ENCODE measurements at places on chromosomes 3 and 15.

- DNase-seq: no peak
Observed at GRCh38 chr3:89171687-89172545, 64.5 kb downstream of the EPHA3 start.

DNA sequence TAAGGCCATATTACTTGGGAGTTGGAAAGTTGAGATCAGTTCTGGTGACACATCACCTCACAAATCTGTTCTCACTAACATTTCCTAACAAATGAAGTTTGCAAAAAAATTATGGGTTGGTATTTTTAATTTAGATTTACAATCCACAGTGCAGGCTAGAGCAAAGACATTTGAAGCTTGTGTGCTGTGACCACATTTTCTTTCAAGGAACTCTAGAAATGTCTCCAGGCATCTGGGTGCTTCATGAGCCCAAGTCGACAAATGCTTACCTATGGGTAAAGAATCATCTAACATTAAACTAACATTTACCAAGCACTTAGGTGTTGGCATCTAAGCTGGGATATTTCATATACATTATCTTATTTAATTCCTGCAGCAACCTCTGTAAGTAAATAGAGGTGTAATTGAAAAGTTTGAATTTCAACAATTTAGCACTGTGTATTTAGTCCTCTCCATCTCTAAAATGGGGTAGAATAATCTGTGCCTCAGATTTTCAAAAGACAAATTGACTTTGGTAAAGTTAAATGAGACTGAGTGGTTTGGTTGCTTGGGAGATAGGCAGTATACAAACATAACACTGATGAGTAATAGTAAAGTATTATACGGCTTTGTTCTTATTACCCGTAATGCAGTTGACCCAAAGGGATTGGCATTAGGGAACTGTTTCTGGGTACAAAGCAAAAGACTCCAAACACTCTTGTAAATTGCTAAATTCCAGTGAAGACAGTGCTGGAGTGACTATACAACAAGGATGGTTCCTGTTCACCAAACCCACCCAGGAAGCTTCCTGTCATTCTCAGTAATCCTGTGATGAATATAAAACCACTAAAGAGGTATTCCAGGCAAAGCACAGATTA lies 162.5 kb downstream of the TPRG1 start:
- DNase-seq: no peak

DNA sequence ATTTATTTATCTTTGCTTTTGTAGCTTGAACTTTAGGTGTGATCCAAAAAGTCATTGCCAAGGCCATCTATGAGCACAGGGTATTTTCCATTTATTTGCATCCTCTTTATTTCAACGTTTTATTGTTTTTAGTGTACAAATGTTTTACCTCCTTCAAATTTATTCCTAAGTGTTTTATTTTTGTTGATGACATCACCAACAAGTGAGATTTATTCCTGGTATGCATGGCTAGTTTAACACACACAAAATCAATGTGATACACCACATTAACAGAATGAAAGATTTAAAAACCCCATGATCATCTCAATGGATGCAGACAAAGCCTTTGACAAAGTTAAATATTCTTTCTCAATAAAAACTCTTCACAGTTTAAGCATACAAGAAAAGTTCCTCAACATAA lies 66.3 kb upstream of the CHRM5 start:
- no peak for DNase-seq

GRCh38 chr3:36032180-36033047 lies 347.9 kb upstream of the STAC start:
- DNase-seq: no peak

- DNase-seq: no peak
Observed at GRCh38 chr15:25905140-25905539, 42.0 kb upstream of the ATP10A start.

- DNase-seq: no peak
Observed at GRCh38 chr15:69385831-69386230, 28.3 kb upstream of the KIF23 start.

- DNase-seq: no peak
Observed at GRCh38 chr3:70531838-70532489, 219.5 kb upstream of the MDFIC2 start.

GRCh38 chr3:119582178-119582577 lies 2.9 kb downstream of the ADPRH start:
- DNase-seq: no peak

DNA sequence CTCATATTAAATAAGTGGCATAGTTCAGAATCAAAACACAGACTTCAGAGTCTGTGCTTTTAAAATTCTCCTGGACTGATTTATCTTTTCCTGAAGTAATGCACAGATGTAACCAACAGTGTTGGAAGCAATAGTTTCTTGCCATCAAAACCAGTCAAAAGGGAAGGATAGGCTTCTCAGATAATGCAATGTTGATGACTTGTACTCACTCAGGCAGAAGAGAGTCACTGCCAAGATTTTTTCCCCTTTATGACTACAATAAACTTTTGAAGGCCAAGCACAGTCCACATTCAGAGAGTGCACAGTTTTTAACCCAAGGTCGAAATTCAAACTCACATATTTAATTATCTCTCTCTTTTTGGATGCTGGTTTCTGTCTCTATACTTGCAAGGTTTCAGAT lies 305.0 kb upstream of the SGO1 start:
- DNase-seq: no peak

DNA sequence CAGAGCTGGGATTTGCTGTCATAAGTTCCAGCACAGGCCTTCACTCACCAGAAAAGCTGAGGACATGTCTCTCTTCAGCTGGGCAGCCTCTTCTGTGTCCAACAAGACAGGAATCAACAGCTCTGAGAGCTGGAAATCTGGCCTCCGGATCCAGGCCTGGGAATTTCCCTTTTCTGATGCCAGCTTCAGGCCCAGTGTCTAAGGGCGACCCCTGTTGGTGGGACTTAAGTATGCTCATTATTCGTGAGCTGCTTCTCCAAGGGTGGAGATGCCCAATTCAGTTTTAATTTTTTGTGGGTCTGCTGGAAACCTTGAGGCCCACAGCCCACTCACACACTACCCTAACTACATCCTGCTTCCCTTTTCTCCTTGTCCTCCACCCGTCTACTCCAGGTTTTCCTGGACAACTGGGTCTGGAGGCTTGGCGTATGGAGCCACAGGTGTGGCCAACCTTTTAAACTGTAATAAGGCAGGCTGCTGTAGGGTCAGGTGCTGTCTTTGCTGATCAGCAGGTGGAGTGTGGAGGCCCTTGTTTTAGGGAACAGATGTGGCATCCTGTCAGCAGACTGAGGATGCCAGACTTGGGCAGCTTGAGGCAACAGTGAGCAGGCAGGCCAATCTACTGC lies 2.6 kb upstream of the CEMIP start:
- DNase-seq: no peak

- no peak for DNase-seq
Observed at GRCh38 chr15:55799291-55800212, 56.6 kb upstream of the PRTG start.

DNA sequence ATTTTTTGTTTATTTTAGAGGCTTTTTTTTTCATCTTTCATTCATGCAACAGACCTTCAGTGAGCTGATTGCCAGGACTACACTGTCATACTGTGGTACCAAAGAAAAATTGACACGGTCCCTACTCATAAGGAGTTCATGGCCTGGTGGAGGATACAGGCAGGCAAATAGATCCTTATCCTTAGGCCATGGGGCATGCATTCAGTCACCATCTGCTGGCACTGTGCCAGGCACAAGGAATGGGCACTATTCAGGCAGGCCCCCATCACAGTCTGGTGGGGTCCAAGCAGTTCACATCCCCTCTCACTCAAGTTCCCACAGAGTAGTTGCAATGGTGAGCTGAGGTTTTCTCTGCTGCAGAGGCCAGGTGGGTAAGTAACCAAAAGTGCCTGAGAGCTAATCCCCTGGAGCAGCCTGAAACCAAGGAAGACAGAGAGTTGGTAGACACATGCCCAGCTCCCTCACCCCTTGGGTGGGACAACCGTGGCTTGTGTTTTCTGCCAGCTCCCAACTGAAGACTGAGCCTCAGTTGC lies 17.3 kb downstream of the CISH start:
- no peak for DNase-seq

DNA sequence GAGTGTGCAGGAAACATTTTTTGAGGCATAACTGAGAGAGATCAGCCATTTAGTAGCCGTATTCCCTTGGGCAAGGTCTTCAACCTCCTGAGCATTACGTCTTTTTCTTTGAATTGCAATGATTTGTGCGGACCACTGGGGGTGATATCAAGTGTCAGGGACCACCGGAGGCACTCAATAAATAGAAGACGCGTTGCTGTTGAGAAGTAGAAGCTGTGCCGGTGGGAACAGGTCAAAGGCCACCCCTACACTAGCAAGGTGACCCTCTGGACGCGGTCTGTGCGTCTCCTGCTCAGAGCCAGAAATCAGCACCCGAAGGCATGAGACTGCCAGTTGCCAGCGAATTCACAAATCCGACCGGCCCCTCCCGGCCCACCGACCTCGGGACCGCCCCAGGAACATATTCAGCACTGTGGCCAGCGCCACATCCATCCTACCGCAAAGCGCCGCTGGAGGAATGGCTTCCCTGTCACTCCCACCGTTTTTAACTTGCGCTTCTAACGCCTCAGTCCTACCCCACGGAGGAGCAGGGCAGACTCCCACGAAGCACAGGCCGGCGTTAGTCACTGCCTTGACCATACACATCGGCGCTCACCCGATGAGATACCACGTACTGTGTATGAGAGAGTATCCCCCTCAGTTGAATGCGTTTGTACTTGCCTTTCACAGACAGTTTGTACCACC lies 1.4 kb upstream of the GHSR start:
- no peak for DNase-seq

- DNase-seq: no peak
Observed at GRCh38 chr3:41662288-41662687, 299.6 kb downstream of the ULK4 start.

DNA sequence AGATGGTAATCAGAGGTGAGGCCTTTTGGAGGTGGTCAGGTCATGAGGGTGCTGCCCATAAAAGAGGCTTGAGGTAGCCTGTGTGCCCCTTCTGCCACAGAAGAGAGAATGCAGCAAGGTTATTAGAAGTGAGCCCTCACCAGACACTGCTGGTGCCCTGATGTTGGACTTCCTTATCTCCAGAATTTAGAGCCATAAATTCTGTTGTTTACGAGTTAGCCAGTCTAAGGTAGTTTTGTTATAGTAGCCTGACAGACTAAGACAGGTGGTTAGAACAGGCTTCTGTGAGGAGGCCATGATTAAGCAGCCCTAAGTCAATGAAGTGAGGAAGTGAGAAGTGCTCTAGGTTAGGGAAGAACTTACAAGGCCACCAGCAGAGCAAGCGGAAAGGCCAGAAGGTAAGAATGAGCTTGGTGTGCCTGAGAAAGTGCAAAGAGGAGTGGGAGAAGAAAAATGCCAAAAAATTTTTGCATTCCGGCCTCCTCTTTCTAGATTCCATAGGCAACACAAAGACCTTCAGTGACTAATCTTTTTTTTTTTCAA lies 44.2 kb upstream of the STT3B start:
- DNase-seq: no peak

DNA sequence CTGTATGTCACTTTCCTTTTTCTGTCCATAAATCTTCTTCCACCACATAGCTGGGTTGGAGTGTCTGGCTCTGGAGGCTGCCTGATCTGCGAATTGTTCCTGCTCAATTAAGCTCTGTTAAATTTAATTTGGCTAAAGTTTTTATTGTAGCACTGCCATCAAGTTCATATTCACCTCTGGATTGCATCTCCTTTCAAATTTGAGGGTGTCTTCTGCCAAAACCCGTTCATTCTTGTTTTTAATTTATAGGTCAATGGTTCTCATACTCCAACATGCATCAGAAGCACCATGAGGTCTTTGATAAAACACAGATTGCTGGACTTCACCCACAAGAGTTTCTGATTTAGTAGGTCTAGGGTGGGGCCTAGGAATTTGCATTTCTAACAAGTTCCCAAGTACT lies 276.5 kb upstream of the NECTIN3 start:
- no peak for DNase-seq

DNA sequence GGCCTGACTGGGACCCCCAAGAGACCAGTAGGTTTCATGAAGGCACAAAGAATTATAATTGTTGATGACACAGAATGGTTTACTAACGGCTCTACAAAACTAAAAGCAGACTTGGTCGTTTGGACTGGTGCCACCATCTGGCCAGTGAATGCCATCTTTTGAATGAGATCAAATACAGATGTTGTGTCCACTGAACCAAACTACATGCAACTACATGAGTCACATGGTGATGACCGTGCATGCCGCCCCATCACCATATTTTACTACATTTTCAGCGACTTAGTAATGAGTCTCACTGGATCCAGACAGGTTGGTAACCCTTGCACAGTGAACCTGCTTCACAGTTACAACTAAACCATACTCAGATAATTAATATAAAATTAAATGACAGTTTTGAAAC lies 803.3 kb downstream of the DIPK2A start:
- no peak for DNase-seq

DNA sequence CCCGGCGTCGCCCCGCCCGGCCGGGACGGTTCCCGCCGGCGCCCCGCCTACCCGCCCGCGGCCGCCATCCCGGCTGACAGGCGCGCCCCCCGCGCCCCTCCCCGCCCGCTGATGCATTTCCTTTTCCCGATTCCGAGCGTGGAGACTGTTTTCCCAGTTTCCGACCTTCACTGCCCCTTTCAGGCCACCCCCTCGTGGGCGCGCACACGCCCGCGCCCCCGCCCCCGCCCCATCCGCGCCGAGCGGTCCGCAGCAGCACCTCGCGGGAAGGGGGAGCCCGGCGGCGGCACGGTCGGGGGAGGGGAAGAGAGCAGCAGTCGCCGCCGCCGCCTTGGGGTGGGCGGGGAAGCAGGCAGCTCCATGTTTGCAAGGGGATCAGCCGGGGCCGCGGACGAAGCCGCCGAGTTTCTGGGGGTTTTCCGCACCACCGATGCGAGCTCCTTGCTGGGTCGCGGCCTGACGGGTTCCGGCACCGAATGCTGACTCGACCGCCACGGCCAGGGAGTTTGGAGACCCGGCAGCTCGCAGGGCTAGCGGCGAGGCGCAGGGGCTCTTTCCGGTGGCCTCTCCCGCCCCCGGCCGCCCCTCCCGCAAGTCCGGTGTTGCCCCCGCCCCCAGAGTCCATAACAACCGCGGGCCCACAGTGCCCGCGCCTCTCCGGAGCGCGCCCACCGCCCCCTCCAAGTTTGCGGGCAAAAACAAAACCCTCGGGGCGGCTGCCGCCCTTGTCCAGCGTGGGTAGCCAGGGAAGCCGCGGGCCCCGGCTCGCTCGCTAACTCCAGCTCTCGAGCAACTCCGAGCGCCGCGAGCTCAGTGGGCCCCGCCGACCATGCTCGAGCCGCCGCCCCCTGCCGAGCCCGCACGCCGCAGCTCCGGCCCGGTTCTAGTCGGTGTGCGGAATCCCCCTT lies 3.2 kb upstream of the SIN3A start:
- DNase-seq: no peak

Measured in cortex of kidney (tissue), 1 donor.